Progenitor cell of endocrine pancreas (in vitro differentiated cells): ENCODE measurements at places on chromosomes 7 and 10.

GRCh38 chr10:132586739-132587138, 49.2 kb downstream of the INPP5A start:
- DNase-seq: no peak
- H3K36me3 ChIP-seq: peaks cover 7% of the 10 kb centered on the region
- no peaks in the 10 kb centered on the region for H3K27me3 ChIP-seq
- no peak overlapping the region for H3K4me3 ChIP-seq
- H3K27ac ChIP-seq: no peak overlapping the region

- H3K4me3 ChIP-seq: no peak overlapping the region
- no peaks in the 10 kb centered on the region for H3K27me3 ChIP-seq
- no peaks in the 10 kb centered on the region for H3K36me3 ChIP-seq
- no peak overlapping the region for H3K27ac ChIP-seq
- H3K4me1 ChIP-seq: no peaks in the 10 kb centered on the region
- DNase-seq: no peak
Measured at GRCh38 chr7:81937091-81937490, 167.2 kb upstream of the HGF start.

- H3K4me1 ChIP-seq: peaks cover 7% of the 10 kb centered on the region
- no peak overlapping the region for H3K4me3 ChIP-seq
- DNase-seq: no peak
- no peaks in the 10 kb centered on the region for H3K36me3 ChIP-seq
- H3K27ac ChIP-seq: no peak overlapping the region
- peaks cover 61% of the 10 kb centered on the region for H3K27me3 ChIP-seq
Measured at GRCh38 chr10:126252884-126253610, 135.2 kb downstream of the ADAM12 start.

- peaks cover 16% of the 10 kb centered on the region for H3K4me1 ChIP-seq
- no peak overlapping the region for H3K27ac ChIP-seq
- peaks cover 3% of the 10 kb centered on the region for H3K36me3 ChIP-seq
- no peak overlapping the region for H3K4me3 ChIP-seq
Measured at GRCh38 chr10:53111529-53111928, 338.9 kb upstream of the MBL2 start.

DNA sequence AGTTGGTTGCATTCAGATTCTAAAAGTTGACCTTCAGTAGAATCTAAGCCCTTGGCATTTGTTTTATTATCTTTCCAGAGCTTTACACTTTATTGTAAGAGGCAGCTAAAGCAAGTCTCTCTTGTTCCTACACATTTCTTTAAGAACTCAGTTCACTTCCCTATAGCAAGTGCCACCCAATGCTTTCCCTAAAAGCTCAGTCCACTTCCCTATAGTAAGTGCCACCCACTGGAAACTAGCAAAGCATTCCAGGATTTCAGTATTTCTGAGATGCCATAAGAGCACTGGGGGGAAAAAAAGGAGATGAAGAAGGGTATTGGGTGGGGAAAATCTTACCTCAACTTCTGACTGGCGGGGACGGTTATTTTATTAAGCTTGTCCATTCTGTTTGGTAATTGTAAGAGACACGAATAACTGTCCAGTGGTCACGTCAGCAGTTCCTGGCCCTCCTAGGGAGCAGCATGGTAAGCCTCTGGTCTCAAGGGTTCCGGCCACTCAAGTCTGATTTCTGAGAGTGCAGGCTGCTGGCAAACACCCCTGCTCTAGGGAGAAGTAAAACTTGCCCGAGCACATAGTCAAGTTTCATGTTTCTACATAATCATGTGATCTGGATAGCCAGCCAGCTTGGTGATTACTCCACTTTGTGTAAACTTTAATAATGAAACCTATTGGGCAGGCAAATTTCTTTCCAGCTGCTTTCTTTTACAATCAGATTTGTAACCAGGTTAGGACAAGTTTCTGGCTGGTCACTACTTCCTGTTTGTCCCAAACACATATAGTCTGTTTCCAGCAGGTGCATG, at the start of gene BLNK:
Gene BLNK (minus strand): TSS at position 554 of the 800 bp plus-strand sequence. CDS start 171 bp downstream, at position 383.
- no peak within 1 kb of the TSS for H3K4me3 ChIP-seq
- no peaks in the 10 kb centered on the region for H3K36me3 ChIP-seq
- no peaks in the 10 kb centered on the region for H3K27me3 ChIP-seq
- peak within 1 kb of the TSS; percentile 88 for H3K27ac ChIP-seq
- H3K4me1 ChIP-seq: peaks cover 22% of the 10 kb centered on the region

DNA sequence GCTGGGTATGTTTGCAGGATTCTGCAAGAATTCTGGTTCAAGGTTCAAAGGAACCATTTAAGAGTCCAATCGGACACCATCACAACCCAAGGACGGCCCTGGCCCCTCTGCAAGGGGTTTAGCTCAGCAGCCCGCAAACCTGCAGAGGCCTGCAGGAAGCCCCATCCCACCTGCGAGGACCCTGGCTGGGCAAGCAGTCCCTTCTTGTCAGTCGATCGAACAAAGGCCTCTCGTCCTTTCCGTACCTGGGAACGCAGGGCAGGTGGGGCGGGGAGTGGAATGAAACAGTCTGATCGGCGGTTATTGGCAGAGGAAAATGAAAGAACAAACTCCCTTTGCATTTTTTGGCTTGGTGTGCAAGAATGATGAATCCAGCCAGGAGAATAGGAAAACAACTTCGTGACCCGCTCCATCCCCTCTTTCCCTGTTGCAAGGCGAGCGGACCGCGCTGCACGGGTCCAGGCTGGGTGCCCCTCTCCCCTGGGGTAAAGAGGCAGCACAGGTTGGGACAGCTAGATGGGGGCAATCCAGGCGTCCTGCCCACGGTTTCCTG, 73.7 kb downstream of the INSIG1 start:
- no peak for DNase-seq
- H3K27me3 ChIP-seq: peaks cover 74% of the 10 kb centered on the region
- H3K27ac ChIP-seq: no peak overlapping the region
- peaks cover 4% of the 10 kb centered on the region for H3K4me1 ChIP-seq

DNA sequence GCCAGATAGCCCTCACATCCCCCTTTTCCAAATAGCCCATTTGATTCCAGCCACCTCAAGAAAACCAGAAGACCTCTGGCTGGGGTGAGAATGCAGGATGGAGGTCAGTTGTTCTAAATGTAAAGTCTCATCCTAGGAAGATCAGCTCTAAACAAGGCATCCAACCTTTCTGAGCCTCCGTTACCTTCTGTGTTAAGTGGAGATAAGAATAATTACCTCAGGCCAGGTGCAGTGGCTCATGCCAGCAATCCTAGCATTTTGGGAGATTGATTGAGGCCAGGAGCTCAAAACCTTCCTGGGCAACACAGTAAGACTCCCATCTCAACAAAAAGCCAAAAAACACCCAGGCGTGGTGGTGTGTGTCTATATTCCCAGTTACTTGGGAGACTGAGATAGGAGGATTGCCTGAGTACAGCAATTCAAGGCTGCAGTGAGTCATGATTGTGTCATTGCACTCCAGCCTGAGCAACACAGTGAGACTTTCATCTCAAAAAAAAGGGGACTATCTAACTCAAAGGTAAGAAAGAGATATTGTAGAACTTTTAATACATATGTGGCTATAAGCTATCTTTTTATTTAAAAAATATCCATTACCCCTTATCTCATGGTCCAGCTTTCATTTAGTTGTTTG, 43.5 kb downstream of the PRTFDC1 start:
- no peak overlapping the region for H3K4me3 ChIP-seq
- no peaks in the 10 kb centered on the region for H3K27me3 ChIP-seq
- H3K4me1 ChIP-seq: no peaks in the 10 kb centered on the region
- no peak overlapping the region for H3K27ac ChIP-seq
- H3K36me3 ChIP-seq: peaks cover 12% of the 10 kb centered on the region
- no peak for DNase-seq

GRCh38 chr7:30001998-30002397, 12.4 kb upstream of the SCRN1 start:
- H3K27ac ChIP-seq: no peak overlapping the region
- H3K4me1 ChIP-seq: peaks cover 2% of the 10 kb centered on the region
- no peak for DNase-seq
- no peaks in the 10 kb centered on the region for H3K36me3 ChIP-seq
- no peak overlapping the region for H3K4me3 ChIP-seq
- H3K27me3 ChIP-seq: no peaks in the 10 kb centered on the region

GRCh38 chr7:37540917-37541316, 92.3 kb upstream of the ELMO1 start:
- no peak overlapping the region for H3K4me3 ChIP-seq
- no peak for DNase-seq
- no peak overlapping the region for H3K27ac ChIP-seq
- H3K4me1 ChIP-seq: no peaks in the 10 kb centered on the region
- no peaks in the 10 kb centered on the region for H3K27me3 ChIP-seq

- H3K4me1 ChIP-seq: peaks cover 11% of the 10 kb centered on the region
- no peak for DNase-seq
- no peak overlapping the region for H3K4me3 ChIP-seq
- H3K36me3 ChIP-seq: peaks cover 9% of the 10 kb centered on the region
- H3K27me3 ChIP-seq: no peaks in the 10 kb centered on the region
Measured at GRCh38 chr7:38822549-38822948, 86.4 kb downstream of the VPS41 start.

- no peak for DNase-seq
- no peak overlapping the region for H3K4me3 ChIP-seq
- H3K4me1 ChIP-seq: peaks cover 8% of the 10 kb centered on the region
- H3K36me3 ChIP-seq: no peaks in the 10 kb centered on the region
Measured at GRCh38 chr7:80088705-80089104, 45.9 kb upstream of the GNAI1 start.

GRCh38 chr10:85995791-85996190, 370.8 kb downstream of the GRID1 start:
- DNase-seq: no peak
- H3K4me1 ChIP-seq: peaks cover 3% of the 10 kb centered on the region
- no peaks in the 10 kb centered on the region for H3K36me3 ChIP-seq
- no peak overlapping the region for H3K27ac ChIP-seq
- peaks cover 4% of the 10 kb centered on the region for H3K27me3 ChIP-seq

GRCh38 chr7:18320971-18321567, 174.5 kb upstream of the HDAC9 start:
- no peak overlapping the region for H3K27ac ChIP-seq
- H3K27me3 ChIP-seq: no peaks in the 10 kb centered on the region
- H3K4me3 ChIP-seq: no peak overlapping the region
- H3K36me3 ChIP-seq: no peaks in the 10 kb centered on the region
- peaks cover 3% of the 10 kb centered on the region for H3K4me1 ChIP-seq

DNA sequence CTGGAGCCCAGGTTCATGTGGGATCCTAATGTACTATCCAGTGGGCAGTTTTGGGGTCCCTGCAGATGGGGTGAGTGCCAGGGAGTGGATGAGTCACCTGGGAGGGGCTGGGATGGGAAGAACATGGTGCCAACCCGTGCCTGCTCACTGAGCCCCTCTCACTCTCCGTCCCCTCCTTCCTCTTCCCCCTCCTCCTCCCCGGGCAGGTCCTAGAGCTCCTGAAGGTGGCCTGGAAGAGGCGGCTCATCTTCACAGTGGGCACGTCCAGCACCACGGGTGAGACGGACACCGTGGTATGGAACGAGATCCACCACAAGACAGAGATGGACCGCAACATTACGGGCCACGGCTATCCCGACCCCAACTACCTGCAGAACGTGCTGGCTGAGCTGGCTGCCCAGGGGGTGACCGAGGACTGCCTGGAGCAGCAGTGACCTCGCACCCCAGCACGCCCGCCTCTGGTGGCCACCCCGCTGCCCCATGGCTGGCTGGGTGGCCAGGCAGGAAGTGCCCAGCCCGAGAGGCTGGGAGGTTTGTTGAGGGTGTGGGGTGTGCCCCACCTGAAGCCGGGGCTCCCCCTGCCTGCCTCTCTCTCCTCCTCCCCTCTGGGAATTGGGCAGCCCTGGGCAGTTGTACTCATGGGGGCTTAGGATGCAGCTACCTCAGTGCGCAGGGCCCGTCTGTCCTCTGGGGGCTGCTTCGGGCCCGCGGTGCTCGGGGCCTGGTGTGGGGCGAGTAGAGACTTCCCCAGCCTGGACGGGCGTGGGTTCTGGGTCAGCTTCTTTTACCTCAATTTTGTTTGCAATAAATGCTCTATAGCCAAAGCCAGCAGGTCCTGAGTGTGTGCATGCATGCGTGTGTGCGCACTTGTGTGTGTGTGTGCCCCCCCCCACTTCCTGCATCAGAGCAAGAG, 4.9 kb upstream of the UPK3B start:
- no peaks in the 10 kb centered on the region for H3K4me1 ChIP-seq
- no peak overlapping the region for H3K27ac ChIP-seq
- peaks cover 5% of the 10 kb centered on the region for H3K36me3 ChIP-seq
- peak; percentile 2 for DNase-seq
- no peak overlapping the region for H3K4me3 ChIP-seq

GRCh38 chr10:101214446-101215396, 14.5 kb downstream of the LBX1 start:
- H3K27me3 ChIP-seq: peaks cover 96% of the 10 kb centered on the region
- peaks cover 16% of the 10 kb centered on the region for H3K4me1 ChIP-seq
- no peak overlapping the region for H3K4me3 ChIP-seq

DNA sequence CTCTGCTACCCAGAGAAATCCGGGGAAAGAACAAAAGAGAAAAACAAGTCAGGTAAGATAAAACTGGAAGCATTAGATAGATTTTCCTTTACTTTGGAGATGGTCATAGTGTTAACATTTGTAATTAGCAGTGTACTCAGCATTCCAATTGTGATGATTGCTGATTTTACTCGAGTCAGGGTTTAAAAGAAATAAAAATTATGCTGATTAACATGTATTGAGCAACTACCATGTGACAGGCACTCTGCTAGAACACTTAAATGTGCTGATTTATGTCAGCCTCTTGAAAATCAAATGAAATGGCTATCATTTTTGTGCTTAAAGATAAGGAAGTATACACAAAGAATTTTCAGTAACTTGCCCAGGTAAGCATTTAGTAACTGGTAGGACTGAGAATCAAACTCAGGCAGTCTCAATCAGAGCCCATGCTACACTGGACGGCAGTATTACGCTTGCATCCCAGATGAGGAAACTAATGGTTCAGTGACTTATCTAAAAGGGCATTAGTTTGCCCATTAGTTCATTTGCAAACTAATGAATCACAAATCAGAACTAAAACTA, 735.1 kb upstream of the SORCS1 start:
- no peak for DNase-seq
- no peak overlapping the region for H3K4me3 ChIP-seq
- H3K27me3 ChIP-seq: no peaks in the 10 kb centered on the region
- no peaks in the 10 kb centered on the region for H3K36me3 ChIP-seq

- no peak overlapping the region for H3K4me3 ChIP-seq
- H3K27ac ChIP-seq: no peak overlapping the region
- no peaks in the 10 kb centered on the region for H3K4me1 ChIP-seq
- DNase-seq: no peak
- no peaks in the 10 kb centered on the region for H3K36me3 ChIP-seq
- no peaks in the 10 kb centered on the region for H3K27me3 ChIP-seq
Measured at GRCh38 chr7:113026941-113027340, 59.7 kb downstream of the GPR85 start.

GRCh38 chr7:112144284-112145059, 61.7 kb downstream of the DOCK4 start:
- no peak overlapping the region for H3K4me3 ChIP-seq
- peaks cover 2% of the 10 kb centered on the region for H3K27me3 ChIP-seq
- no peak overlapping the region for H3K27ac ChIP-seq
- H3K36me3 ChIP-seq: no peaks in the 10 kb centered on the region
- DNase-seq: no peak

- H3K4me3 ChIP-seq: no peak overlapping the region
- peaks cover 6% of the 10 kb centered on the region for H3K4me1 ChIP-seq
- DNase-seq: no peak
- H3K36me3 ChIP-seq: no peaks in the 10 kb centered on the region
- peaks cover 71% of the 10 kb centered on the region for H3K27me3 ChIP-seq
- H3K27ac ChIP-seq: no peak overlapping the region
Measured at GRCh38 chr7:30984359-30985107, 20.8 kb downstream of the GHRHR start.
